Amygdala (tissue), 56 donors: ENCODE measurements at places on chromosomes 1 and 21.

DNA sequence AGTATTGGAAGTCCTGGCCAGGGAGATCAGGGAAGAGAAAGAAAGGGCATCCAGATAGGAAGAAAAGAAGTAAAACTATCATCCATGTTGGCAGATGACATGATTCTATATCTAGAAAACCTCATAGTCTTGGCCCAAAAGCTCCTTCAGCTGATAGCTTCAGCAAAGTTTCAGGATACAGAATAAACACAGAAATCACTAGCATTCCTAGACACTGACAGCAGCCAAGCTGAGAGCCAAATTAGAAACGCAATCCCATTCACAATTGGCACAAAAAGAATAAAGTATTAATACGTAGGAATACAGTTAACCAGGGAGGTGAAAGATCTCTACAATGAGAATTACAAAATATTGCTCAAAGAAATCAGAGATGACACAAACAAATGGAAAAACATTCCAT lies 44.6 kb downstream of the ZFYVE9 start:
- DNase-seq: no peak

DNA sequence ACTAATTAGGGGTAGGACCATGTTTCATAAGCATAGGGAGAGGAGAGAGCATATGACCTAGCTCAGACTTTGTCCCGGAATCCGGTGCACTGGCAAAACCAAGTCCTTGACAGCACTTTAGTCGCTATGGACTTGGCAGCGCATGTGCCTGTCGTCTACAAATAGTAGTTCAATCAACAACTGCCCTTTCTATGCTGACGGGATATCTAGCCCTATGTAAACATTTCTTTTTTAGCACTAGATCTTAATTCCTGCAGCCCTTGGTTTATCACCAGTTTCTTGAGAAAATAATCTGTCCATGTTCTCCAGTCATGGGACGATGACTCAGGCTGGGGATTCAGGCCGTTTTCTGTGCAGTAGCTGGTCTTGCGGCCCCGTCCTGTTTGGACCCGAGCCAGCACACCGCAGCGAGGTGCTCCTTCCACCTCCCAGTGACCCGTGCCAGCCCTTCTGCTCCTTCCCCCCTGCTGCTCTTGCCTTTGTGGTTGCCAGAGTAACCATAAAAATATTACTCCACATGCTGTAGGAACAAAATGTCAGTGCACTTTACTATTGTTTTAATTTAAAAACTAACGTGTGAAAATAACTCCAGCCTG lies 8.6 kb upstream of the MT1HL1 start:
- no peak for DNase-seq

DNA sequence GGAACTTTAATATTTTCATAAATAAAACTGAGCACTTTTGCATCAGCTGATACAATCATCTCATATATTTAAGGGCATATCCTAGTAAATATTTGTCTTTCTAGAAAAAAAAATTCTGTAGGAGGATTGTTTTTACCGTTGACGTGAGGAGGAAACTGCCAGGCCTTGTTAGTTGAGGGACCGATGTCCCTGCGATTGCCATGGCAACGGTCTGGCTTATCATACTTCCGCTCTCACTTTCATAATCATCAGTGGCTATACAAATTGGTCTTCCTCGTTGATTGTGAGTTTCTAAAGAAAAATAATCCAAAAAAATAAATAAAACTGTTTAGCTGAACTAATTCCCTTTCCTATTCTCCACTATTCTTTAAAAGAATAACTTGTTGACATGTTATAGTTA lies 69.3 kb upstream of the ANGPTL3 start:
- DNase-seq: no peak

- DNase-seq: no peak
Observed at GRCh38 chr1:47809301-47810084, 187.7 kb downstream of the TRABD2B start.

DNA sequence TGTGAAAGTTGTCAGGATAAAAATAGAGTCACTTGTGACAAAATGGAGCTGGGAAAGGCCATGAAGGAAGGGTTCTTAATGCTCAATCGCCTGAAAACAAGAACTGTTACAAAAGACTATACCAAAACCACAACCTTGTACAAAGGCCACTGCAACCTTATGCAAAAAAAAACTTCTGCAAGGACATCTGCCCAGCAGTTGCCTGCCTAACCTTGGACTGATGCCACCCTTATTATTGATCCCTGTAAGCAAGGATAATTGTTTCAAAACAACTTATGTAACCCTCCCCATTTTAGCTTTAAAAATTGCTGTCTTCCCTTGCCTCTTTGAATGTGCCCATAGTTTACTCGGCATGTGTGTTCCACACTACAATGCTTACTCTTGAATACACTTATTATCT lies 5.7 kb downstream of the ALG14 start:
- DNase-seq: no peak

GRCh38 chr1:25766721-25767436 lies 33.1 kb upstream of the SELENON start:
- no peak for DNase-seq

DNA sequence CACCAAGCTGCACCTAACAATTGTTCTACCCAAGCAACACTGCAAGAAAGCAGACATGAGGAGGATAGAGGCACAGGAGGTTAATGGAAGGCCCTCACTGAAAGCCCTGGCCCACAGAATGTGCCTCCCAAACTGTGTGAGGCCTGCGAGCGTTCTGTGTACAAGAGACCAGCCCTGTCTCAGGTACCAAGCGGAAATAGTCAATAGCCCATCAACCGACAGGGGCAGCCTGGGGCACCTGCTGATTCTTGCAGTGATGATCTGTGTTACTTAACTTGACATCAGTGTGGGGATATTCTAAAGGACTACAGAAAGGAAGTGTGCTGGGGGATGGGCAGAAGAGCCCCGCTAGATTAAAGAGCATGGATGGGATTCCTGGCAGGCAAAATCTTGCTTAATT lies 392.4 kb downstream of the KCNH1 start:
- no peak for DNase-seq

- DNase-seq: no peak
Observed at GRCh38 chr1:173507205-173507846, 30.2 kb downstream of the PRDX6 start.

GRCh38 chr1:104746994-104747393 lies 997.3 kb downstream of the AMY1C start:
- DNase-seq: no peak

DNA sequence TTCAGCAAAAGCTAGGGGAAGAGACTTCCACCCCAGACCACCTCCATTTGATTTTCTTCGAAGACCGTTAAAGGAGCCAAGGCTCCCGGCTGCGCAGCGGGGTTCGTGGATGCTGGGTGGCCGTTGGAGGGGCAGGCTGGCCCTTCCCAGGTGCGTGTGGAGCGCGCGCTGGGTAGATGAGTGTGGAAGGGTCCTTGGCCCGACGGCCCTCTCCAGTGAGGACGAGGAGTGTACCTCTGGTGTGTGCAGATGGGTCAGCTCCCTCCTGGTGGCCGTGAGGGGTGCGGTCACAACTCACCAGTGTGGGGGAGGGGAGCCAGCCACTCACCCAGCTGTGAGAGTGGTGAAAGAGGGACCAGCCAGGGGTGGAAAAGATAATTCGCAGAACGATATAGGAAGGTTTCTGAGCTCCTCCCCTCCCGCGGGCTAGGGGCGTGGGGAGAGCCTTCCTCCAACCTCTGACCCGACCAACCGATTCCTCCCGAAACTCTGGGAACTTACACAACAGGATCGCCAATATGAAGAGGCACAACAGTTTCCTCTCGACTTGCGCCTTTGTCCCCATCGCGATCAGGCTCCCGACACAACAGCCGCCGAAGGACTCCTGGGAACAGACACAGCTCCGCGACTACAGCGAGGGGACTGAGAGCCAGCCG lies at the start of gene F11R:
TSS of gene F11R (minus strand) at position 644 of the 656 bp plus-strand sequence. CDS start at position 565, 79 bp downstream.
- no peak for DNase-seq

GRCh38 chr1:151060007-151060656 lies at the start of gene MLLT11:
Gene MLLT11 (plus strand): TSS chr1:151060397. CDS start chr1:151067225, 6,828 bp downstream.
- peak; percentile 56 for DNase-seq

- no peak for DNase-seq
Observed at GRCh38 chr1:59179673-59180072, 117.2 kb upstream of the FGGY start.

DNA sequence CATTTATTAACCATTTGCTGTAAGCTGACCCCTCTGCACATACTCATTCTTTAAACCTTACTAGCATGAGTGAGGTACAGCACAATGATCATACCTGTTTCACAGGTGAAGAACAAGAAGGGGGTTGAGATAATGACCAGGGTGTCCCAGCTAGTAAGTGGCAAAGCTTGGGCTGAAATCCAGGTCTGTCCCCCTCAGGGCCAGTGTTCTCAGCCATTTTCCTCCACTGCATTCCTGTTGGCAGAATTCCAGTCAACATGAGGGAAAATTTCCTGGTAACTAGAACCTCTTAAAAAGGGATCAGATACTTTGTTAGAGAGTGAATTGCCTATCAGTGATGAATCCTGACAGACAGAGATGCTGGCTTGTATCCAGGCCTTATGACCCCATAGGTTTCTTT lies 48.1 kb downstream of the SPATA46 start:
- DNase-seq: no peak

GRCh38 chr1:186623551-186623950 lies 56.7 kb downstream of the PTGS2 start:
- DNase-seq: no peak

DNA sequence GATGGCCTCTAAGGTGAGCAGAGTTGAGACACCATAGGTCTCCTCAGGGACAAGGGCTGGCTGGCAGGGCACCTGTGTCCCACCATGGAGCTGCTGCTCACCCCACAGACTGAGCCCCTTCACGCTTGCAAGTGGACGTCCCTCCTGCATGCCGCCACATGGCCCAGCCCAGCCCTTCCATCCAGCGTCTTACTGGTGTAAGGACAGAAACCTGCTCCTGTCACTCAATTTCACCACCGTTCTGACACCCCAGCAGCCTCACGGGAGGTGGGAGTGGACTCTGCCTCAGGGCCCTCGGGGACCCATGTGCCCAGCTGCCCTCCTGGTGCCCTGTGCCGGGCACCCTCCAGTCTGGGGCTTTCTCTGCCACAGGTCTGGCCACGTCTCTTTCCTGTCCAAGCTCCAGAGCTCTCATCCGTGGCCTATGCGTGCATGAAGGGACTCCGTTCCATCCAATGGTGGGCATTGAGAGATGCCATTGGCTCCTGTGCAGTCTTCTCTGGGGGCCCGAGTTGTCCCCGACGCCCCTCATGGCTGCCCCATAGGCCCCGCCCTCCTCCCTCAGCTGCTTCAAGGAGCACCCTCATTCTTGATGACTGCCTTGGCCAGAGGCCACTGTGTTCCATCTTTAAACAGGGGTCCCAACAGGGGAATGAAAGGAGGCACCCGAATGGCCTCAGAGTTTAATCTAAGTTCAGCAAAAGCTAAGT lies 42.6 kb upstream of the COL6A1 start:
- no peak for DNase-seq

DNA sequence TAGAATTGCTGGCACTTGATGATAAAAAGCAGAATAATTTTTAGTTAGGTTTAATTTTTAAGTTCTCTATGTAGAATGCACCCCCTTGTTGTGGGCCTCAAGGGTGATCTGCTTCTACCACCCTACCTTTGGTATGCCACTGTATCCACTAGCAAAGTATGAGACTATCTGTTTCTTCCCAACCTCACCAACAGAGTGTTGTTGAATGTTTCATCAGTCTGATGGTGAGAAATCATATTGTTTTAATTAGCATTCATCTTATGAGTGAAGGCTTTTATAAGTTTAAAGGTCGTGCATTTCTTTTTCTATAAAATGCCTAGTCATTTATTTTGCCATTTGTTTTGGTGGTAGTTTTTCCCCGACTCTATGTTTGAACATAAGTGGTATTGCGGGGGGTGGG lies 141.0 kb downstream of the MAGI3 start:
- no peak for DNase-seq

GRCh38 chr1:219507437-219507836 lies 105.5 kb downstream of the ZC3H11B start:
- no peak for DNase-seq

DNA sequence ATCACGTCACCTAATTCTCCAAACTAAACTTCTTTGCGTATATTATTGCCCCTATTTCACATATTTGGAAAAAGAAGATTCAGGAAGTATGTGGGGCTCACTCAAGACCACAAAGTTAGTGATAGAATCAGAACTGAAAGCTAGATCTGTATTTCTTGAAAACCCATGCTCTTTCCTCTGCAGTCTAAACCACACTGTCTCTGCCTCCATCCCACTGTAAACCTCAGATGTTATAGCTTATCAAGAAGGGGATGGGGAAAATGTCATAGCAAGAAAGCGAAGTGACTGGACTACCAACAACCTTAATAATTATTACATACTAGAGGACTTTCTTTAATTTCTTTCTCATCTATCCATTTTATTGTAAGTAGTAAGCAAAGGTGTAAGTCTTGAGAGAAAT lies 257.7 kb upstream of the SGIP1 start:
- no peak for DNase-seq

GRCh38 chr1:62232871-62233278 lies 38.2 kb downstream of the L1TD1 start:
- DNase-seq: no peak
